ENCODE measurements at places on chromosomes 16 and 17.

DNA sequence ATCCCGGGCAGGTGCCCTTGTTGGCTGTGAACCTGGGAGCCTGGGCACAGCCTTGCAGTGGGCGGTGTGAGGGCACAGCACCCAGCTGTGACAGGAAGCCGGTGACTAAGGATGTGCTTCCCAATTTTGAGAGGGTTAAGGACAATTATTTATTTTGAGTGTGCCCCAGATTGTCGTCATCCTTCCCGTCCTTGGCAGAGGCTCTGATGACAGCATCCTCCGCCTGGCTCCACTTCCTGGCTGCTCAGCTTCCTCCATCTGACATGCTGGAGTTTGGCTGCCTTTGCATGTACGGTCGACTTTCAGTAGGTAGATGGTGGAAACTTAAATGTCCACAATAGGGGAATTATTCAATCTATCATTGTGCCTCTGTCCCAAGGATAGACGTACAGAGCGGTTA is 282.4 kb upstream of the EEF2KMT start:
- DNase-seq = no peak

GRCh38 chr16:64919929-64920607 is 201.8 kb downstream of the CDH11 start:
- no peak for DNase-seq

GRCh38 chr17:66459811-66460270 is 157.4 kb downstream of the PRKCA start:
- DNase-seq = no peak

GRCh38 chr17:56577843-56578204 is 15.7 kb upstream of the NOG start:
- no peak for DNase-seq

DNA sequence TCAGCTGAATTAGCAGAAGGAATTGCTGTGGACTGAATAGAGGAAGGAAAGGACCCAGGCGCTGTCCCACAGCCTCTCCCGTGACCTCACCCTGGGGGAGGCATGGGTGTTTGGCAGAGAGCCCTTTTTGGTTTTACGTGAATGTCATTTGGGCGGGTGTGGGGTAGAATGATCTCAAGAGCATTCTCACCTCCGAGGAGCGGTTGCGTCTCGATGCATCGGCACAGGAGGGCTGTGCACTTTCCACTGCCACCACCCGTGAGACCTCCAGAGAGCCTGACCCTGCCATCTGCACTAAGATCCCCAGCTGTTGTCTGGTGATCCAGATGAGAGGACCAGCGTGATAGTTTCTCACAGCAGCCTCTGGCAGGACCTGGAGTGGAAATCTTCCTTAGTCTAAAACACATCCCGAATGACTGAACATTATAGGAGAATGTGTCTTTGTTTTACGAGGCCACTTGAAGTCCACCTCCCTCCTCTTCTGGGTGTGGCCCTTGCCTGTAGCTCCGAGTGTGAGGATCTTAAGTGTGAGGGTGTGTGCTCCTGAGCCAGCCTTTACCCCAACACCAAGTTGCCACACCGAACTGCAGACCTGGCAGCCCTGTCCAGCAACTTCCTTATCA is 29.3 kb downstream of the FOXK2 start:
- DNase-seq = no peak

DNA sequence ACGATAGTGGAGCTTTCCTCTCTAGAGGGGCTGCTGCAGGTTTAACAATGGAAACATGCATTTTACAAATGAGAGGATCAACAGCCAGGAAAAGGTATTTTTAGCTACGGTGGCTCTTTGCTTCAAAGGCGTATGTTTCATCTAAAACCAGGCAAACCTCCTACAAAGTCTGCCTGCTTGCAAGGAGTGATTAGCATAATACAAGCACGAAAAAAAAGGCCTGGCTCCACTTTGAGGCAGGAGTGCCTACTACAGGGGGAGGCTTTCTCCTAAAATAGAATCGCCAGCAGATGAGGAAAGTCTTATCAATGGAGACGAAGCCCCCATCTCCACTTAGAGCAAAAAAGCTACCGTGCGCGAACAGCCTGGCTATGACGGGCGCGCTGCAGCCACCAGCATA is 27.1 kb upstream of the MTSS2 start:
- DNase-seq = no peak

- no peak for DNase-seq
Observed at GRCh38 chr17:51647826-51648225, 387.5 kb downstream of the UTP18 start.
